ENCODE measurements at places on chromosomes 3 and 15.

GRCh38 chr3:141825216-141826011 is 51.0 kb upstream of the ATP1B3 start:
- no peaks in the 10 kb centered on the region for H3K4me1 ChIP-seq
- no peaks in the 10 kb centered on the region for H3K36me3 ChIP-seq
- H3K27me3 ChIP-seq = no peaks in the 10 kb centered on the region

- peaks cover 2% of the 10 kb centered on the region for H3K36me3 ChIP-seq
- DNase-seq = no peak
Observed at GRCh38 chr3:61601831-61602230, 40.5 kb downstream of the PTPRG start.

GRCh38 chr3:138347960-138348753 is at the start of gene MRAS:
Gene MRAS, plus strand, starts transcription at chr3:138348579. Its CDS starts 24,305 bp downstream, at chr3:138372884.
- H3K4me3 ChIP-seq = peak within 1 kb of the TSS; percentile 79
- H3K4me1 ChIP-seq = no peaks in the 10 kb centered on the region
- H3K27ac ChIP-seq = peak within 1 kb of the TSS; percentile 71
- no peaks in the 10 kb centered on the region for H3K36me3 ChIP-seq
- H3K27me3 ChIP-seq = no peaks in the 10 kb centered on the region

- DNase-seq = no peak
- H3K4me1 ChIP-seq = no peaks in the 10 kb centered on the region
- H3K36me3 ChIP-seq = no peaks in the 10 kb centered on the region
- no peaks in the 10 kb centered on the region for H3K27me3 ChIP-seq
- H3K4me3 ChIP-seq = no peak overlapping the region
- no peak overlapping the region for H3K27ac ChIP-seq
Observed at GRCh38 chr3:180516368-180516767, 85.6 kb upstream of the TTC14 start.

DNA sequence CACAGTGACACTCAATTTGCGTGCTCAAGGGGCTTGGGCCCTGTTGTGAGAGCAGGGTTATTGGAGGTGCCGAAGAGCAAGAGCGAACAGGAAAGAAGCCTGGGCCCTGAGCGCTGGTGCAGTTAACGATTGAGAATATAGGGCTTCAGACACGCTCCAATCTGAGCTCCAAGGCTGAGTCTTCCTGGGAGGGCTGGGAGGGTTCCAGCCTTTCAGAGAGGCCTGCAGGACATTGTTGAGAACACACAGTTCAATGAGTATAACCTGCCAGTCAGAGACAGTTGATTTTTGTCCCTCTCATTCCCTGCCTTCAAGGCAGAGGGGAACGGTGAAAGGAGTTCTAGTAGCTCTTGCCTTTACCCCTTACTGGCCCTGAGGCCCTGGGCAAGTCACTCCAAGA is 47.3 kb downstream of the GLDN start:
- H3K4me1 ChIP-seq = peaks cover 5% of the 10 kb centered on the region
- no peaks in the 10 kb centered on the region for H3K36me3 ChIP-seq
- no peak overlapping the region for H3K27ac ChIP-seq
- no peaks in the 10 kb centered on the region for H3K27me3 ChIP-seq

DNA sequence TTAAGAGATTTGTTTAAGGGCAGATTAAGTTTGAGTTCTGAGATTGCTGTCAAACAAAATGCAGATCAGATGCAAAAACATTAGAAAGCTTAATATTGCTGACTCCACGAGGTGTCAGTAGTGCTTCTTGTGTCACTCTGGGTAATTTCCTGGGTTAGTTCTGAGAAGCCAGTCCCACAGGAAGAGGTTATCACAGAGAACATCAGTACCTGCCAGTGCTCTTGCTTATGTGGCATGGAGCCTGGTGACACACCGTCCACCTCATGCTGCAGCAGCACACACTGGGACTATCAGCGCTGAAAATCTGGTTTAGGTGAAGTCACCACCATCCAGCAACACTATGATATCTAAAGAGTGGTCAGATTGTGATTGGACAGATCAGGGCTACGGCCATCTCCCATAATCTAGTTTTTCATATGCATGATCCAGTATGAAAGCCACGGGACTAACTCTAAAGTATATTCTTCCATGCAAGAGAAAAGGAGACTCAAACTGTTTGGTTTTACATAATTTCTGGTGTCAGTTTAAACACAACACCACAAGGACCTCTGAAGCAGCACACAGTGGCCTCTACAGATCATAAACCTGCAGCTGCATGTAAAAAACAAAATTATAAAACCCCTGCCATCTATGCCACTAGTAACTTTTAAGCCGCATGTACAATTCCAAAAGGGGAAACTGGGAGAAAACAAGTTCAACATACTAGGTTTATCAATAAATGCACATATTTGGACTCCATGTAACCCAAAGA is 36.1 kb upstream of the MYO5C start:
- no peak overlapping the region for H3K27ac ChIP-seq
- H3K27me3 ChIP-seq = no peaks in the 10 kb centered on the region
- no peaks in the 10 kb centered on the region for H3K4me1 ChIP-seq
- H3K4me3 ChIP-seq = no peak overlapping the region
- no peaks in the 10 kb centered on the region for H3K36me3 ChIP-seq

DNA sequence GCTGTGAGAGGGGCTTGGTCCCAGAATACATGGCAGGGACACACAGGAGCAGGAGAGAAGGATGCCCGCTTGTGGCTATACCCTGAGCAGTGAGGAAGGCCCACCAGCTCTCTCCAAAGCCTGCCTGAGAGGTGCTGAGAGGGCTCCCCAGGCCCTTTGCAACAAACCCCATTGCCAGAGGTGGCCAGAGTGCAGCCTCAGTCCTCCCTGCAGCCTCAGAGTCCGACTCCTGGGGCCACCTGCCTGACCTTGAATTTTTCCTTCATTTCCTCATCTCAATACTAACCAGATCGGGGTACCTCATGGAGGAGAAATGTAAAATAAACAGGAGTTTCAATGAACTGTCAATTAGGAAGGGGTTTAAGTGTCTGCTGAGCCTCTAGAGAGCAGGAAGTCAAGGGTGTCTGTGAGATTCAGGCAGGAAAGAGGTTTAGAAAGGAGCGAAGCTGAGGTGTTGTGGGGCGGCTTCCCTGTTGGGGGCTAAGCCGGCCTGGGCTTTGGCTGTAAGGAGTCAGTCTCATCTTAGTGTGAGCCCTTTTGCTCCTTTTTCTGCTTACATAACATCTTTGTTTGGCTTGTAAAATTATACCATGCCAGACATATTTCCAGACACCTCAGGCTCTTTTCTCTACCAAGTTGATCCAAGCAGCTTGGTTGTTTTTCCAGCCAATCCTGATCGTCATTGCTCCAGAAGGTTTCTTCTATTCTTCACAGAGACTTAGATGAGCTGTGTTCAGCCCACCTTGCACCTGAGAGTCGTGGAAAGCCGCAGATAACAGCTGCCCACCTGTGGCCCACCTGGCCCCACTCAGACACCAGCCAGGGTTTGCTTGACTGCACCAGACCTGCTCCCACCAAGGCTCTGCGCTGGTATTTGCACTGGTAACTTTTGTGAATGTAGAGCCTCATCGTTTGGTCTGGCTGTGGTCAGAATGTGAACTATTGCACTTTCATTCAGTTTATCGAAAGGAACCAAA is 36.7 kb downstream of the CMTM7 start:
- H3K4me1 ChIP-seq = no peaks in the 10 kb centered on the region
- no peaks in the 10 kb centered on the region for H3K27me3 ChIP-seq
- H3K4me3 ChIP-seq = no peak overlapping the region
- H3K27ac ChIP-seq = no peak overlapping the region

Measured in neuronal stem cell (in vitro differentiated cells).